ENCODE measurements at places on chromosomes 1 and 21. TPM values are rescaled to one million over a fixed set of nuclear protein-coding genes. Genes with fewer than 3 reads are reported as not detected.

Gene IFNLR1
- total RNA-seq: 3.2 TPM

Gene RGS16
- total RNA-seq: 1.6 TPM

Gene FMN2
- total RNA-seq: not detected

Gene ETV3L
- total RNA-seq: not detected

DNA sequence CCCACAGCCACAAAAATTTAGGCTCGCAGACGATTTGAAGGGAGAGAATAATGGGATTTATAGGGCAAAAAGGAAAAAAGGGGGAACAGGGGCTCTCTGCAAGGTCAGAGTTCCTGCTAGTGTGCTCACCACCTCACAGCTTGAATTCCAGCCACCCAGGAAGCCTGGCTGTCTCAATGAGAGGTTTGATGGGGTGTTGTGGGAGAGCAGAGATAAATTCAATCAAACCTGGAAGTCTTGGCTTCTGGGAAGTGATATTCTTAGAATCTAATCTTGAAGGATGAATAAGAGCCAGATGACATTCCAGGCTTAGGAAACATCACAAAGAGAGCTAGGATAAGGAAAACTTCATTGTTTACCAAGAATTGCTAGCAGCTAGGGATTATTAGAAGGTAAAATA lies 47.4 kb upstream of the C21orf91 start:
- no peaks in the 10 kb centered on the region for H3K36me3 ChIP-seq
- DNase-seq: no peak

DNA sequence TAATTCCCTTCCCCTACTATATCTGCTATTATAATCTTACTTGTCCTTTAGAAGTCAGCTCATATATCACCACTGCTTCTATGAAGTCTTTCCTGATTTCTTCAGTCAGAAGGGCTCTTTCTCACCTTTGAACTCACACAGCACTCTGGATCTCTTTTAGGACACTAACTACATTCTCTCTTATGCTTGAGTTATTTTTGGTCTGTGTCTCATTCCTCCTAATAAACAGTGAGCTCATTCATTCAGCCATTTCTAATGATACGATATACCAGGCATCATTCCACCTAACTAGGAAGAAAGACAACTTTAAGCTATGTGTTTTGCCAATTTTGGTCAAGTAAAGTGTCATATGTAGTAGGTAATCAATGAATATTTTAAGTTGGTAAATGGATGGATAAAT lies 1.2 kb upstream of the STYXL2 start:
- peak overlapping the region; percentile 94 for H3K27ac ChIP-seq
- no peak overlapping the region for H3K4me3 ChIP-seq
- no peaks in the 10 kb centered on the region for H3K27me3 ChIP-seq
- no peaks in the 10 kb centered on the region for H3K36me3 ChIP-seq
- DNase-seq: no peak
- H3K4me1 ChIP-seq: peaks cover 19% of the 10 kb centered on the region

DNA sequence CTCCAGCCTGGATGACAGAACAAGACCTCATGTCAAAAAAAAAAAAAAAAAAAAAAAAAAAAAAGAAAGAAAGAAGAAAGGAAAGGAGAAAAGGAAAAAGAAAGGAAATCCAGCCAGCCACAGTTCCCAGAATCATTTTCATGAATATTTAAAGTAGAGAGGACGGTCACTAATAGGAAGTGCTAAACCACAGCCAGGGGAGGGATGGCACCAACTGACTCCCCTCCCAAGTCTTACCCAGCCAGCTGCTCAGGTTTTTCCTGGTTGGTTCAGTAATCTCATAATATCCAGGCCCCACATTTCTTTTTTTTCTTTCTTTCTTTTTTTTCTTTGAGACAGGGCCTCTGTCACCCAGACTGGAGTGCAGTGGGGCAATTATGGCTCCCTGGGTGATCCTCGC lies 63.9 kb upstream of the AK4 start:
- H3K4me1 ChIP-seq: no peaks in the 10 kb centered on the region
- H3K4me3 ChIP-seq: no peak overlapping the region
